Esophagus squamous epithelium (tissue), 5 donors: ENCODE measurements at places on chromosomes 6 and 20.

GRCh38 chr6:100796049-100796823, 84.9 kb downstream of the ASCC3 start:
- no peak for DNase-seq

DNA sequence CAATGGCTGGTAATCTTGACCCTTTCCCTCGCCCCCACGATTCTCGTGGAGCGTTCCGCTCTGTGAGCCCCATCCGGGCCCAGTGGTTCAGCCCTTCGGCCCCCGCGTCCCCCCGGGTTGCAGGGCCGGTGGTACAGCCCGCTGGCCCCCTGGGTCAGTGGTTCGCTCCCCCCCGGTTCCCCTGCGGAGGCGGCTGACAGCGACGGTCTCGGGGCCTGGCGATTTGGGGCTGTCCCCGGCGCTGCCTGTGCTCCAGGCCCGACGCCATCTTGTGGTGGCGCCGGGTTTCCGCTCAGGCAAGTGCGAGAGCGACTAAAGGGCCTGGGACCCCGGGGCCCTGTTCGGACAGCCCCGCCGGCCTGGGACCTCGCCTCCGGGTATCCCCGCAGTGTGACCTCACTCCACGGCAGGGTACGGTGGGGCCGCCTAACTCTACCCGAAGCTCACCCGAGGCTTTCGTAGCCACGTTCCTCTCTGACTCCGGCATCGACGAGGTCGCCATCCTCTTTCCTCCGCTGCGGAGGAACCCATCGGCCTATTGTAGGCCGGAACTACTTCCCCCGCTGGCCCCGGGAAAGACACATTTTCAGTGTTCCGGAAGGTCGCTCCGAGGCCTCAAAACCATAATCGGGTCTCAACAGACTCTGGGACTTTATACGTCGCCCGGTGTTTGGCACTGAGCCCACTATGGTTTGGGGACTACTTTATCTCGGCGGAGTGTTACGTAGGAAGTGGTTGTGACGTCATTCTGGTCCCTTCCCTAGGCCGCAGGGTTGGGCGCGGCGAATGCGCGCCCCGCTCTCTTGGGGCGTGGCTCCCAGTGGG, at the start of gene ZNF335:
TSS of gene ZNF335 (minus strand) at position 529 of the 825 bp plus-strand sequence. CDS start 793 bp downstream, outside the sequence.
- DNase-seq = peak; percentile 87

DNA sequence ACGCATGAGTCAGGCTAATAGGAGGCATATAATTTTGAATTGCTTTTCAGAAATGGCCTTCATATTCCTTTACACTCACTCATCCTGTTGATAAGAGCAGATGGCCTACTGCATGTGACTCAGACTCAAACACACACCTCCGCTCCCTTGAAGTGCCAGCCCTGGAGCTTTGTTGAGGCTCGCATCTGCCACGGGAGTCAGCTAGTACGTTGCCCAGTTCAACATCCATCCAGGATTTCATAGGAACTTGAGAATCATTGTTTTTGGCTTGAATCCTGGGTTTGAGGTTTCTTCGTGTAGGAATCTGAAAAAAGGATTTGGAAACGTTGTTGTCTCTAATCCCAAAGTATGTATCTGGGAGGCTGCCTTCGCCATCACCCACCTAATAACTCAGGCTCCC, 87.4 kb upstream of the JAG1 start:
- no peak for DNase-seq

DNA sequence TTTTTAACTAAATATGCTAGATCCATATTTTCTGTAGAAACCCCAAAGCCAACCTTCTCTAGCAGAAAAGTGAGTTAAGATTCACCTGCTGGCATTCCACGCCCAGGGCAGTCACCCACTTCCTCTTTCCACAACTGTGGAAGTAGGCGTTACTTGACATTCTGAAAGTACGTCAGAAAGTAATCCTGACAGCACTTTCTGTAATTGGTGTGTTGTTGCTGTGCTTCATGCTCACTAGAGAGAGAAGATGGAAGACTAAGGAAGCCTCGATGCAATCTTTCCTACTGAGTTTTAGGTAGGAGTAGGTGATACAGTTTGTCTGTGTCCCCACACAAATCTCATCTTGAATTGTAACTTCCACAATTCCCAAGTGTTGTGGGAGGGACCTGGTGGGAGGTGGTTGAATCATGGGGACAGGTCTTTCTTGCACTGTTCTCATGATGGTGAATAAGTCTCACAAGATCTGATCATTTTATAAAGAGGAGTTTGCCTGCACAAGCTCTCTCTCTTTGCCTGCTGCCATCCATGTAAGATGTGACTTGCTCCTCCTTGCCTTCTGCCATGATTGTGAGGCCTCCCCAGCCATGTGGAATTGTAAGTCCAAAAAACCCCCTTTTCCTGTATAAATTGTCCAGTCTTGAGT, 101.1 kb downstream of the MAP3K7 start:
- no peak for DNase-seq

DNA sequence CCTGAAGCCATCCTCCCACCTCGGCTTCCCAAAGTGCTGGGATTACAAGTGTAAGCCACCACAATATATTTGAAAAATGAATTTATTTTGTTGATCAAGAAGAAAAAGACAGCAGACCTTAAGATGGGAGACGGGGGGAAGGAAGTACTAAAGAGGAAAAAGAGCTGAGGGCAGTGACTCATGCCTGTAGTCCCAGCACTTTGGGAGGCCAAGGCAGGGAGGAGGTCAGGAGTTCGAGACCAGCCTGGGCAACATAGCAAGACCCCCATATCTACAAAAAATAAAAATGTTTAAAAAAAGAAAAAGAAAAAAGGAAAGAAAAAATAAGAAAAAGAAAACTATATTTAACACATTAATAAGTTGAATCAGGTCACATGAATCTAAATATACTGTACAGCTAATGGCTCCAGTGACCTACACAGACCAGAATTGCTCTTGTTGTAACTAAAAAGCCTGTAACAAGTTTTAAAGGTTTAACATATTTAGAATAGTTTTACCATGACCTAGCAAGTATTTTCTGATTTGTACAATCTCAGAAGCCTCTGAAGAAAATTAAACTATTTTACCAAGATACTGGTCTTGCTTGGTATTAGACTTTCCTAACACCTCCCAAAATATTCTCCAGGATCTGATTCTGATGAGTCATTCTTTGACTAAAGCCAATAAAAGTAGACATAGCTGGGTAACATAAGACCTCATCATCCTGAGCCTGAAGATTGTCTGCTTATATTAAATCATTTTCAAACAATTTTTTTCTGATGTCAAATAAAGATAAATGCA, 4.3 kb upstream of the AKIRIN2 start:
- no peak for DNase-seq

DNA sequence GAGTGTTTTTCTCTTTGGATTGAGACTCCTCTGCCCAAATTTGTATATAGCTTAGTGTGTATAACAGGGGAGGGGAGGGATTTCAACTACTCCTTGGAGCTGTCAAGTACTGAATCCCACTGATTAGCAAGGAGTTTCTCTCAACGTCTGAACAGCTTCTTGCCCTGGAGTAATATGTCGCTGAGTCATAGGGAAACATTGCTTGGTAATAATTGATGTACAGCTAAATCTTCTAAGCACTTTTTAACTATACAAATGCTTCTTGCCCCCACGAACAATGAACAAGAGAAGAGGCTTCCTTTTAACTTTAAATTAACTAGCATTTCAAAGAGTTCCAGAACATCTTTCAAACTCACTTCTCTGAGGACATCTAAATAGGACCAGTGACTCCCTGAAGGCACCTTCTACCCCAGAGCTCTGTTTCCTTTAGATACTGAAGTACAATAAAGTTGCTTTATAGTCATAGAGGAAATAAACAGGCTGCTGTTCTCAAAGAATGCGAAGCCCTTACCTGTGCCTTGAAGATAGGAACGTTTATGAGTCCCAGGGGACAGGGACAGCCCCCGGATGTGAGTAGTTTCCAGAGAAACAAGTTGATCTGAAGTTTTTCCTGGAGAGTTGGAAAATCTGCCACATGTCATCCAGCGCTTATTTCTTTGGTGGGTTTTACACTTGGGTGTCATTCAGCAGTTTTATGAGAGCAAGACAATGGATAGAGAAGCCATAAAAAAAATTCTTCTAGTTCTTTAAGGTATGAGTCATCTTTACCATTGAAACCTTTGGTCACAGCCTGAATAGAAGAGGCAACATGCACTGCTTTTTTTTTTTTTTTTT, 462.5 kb upstream of the BTBD3 start:
- no peak for DNase-seq

- no peak for DNase-seq
Measured at GRCh38 chr6:84524636-84525035, 239.8 kb downstream of the TBX18 start.

- no peak for DNase-seq
Measured at GRCh38 chr6:154139892-154140291, 100.9 kb downstream of the OPRM1 start.

DNA sequence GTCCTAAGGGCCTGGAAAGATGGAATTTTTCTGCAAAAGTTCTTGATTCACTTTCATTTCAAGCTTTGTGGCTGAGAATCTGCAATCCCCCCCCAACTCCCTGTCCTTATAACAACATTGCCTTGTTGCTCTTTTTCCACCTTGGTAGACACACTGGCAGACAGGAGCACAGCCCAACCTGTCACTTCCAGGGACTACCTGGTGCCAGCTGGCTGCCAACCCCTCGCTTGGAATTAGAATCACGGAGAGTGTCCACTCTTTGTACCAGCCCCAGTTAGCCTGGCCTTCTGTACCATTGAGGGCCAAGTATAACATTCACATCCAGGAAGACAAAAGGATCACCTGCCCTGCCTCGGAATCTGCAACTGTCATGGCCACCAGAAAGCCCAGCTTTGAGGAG, 74.7 kb downstream of the POPDC3 start:
- DNase-seq = no peak

GRCh38 chr6:54419885-54420284, 111.6 kb downstream of the TINAG start:
- DNase-seq = no peak

DNA sequence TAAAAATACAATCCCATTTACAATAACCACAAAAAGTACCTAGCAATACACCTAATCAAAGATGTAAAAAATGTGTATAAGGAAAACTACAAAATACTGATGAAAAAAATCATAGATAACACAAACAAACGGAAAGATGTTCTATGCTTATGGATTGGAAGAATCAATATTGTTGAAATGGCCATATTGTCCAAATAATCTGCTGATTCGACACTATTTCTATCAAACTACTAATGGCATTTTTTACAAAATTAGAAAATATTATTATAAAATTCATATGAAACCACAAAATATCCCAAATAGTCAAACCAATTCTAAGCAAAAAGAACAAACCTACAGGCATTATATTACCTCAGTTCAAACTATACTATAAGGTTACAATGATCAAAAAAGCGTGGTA, 978.3 kb upstream of the MAP3K7 start:
- DNase-seq = no peak

GRCh38 chr6:63635215-63635587, 401 bp upstream of the PHF3 start:
- no peak for DNase-seq

DNA sequence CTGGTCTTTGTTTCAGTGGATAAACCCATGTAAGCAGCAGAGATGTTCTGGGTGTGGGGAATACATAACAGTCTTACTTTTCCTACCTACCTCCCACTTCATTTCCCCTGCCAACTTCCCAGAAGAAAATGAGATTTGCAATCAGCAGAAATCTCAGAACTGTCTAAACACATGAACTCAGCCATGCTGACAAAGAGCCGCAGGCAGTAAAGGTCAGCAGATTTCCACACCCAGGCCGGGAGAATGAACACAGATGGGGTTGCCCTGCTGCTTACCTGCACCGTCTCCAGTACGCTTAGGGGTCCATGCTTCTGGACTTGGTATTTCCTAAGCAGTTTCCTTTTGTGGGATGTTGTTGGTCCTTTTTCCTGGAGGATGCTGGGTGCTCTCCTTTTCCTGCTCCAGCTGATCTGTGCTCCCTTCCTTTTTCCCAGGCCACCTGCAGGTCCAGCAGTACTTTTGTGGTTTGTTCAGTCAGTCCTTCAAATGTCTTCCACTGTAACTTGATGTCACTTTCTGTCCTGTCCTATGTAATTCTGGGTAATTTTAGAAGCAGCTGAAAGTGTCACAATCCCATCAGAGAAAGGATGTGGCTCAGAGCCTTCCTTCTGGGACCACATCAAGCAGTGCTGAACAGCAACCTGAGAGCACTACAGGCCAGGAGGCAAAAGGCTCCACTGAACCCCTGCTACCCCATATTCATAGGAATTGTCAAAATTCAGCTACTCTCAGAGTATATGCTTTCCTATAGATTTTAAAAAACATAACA, 129.0 kb downstream of the CEP57L1 start:
- DNase-seq = no peak

DNA sequence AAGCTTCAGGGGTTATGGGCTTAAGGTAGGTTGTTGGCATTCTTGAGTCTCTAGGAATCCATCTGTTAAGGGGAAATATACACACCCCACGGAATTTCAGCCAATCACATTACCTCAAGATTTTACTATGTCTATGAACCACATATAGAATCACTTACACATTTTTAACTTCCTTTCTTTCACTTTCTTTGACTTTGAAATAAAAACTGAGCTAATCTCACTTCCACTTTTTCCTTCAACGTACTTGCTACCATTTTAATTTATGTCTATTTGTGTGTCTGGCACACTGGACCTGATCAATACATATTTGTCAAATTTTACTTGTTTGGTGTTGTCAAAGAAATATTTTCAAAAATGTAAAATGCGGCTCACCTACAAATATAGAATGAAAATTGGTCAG, 545.4 kb upstream of the JAG1 start:
- no peak for DNase-seq

DNA sequence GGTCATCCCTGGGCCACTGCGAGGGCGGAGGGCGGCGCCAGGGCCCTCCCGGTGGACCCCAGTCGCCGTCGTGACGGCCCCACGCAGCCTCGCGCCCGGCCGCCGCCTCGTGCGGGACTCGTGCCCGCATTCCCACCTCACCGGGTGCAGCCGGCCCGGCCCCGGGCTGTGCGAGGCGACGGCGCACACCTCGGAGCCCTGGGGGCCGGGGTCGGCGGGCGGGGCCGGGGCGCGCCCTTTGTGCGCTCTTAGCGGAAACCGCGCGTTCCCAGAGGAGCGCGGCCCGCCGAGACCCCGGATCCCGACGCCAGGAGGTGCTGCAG, 5.5 kb upstream of the DLL1 start:
- DNase-seq = no peak

- DNase-seq = no peak
Measured at GRCh38 chr20:1281279-1282057, 15.4 kb downstream of the SNPH start.

- no peak for DNase-seq
Measured at GRCh38 chr20:55953201-55953600, 52.1 kb downstream of the CBLN4 start.

- no peak for DNase-seq
Measured at GRCh38 chr20:53597521-53598120, 4.0 kb upstream of the ZNF217 start.

GRCh38 chr20:7695051-7695495, 245.2 kb downstream of the HAO1 start:
- no peak for DNase-seq

DNA sequence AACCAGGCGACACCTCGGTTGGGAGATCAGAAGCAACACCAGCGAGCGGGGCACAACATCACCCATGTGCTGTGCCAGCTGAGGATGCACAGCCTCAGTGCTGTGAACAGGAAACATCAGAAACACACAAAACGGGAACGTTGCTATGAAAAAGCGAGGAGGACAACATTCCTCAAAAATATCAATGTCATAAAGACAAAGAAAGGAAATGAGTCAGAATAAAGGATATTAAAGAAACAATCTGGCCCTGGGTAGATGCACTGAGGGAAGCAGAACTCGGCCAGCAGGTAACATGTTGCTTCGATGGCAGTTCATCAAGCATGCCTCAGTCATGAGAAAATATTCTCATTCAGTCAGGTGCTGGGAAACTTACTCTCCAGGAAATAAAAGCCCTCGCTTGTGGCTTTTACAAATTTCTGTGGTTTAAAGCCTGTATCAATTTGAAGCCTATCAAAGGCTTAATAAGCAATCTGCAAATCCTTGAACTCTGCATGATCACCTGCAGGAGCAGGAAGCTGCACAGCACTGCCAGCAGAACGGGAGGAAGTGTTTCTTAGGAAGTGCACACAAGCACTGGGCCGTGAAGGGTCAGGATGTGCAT, 77.5 kb downstream of the GINS1 start:
- no peak for DNase-seq
